ENCODE measurements at places on chromosomes 12 and 14.
A peak's percentile ranks its signal among the peaks of the same experiment; 100 is the strongest.

- DNase-seq: no peak
Measured at GRCh38 chr12:76422543-76423438, 74.6 kb upstream of the BBS10 start.

- no peak for DNase-seq
Measured at GRCh38 chr12:110561471-110562201, 21.5 kb downstream of the PPTC7 start.

DNA sequence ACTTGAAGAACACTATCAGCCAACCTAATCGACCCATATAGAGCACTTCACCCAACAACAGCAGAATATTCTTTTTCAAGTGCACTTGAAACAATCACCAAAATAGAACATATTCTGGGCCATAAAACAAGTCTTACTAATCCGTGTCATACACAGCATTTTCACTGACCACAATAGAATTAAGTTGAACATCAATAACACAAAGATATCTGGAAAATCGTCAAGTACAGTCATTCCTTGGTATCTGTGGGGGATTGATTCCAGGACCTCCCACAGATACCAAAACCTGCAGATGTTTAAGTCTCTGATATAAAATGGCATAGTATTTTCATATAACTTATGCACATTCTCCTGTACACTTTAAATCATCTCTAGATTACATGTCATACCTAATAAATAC lies 295.7 kb downstream of the BCL11B start:
- DNase-seq: no peak

DNA sequence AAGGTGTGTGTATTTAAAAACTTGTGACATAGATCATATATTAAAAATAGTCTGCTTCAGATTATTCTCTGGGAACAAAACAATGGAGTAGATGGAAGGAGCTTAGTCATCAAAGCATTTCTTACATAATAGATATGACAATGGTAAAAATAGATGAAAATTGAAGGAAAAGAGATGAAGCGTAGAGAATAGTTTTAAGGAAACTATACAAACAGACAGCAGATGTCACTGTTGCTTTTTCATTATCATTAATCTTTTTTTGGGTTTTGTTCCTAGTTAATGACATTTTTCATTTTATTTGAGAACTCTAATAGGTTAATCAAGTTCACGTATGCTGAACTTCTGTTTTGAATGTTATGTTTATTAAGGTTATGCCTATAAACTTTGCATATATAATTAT lies 149.2 kb upstream of the FBXO33 start:
- DNase-seq: no peak

- DNase-seq: peak; percentile 50
Measured at GRCh38 chr12:120468325-120468820, 1.2 kb downstream of the SRSF9 start.

DNA sequence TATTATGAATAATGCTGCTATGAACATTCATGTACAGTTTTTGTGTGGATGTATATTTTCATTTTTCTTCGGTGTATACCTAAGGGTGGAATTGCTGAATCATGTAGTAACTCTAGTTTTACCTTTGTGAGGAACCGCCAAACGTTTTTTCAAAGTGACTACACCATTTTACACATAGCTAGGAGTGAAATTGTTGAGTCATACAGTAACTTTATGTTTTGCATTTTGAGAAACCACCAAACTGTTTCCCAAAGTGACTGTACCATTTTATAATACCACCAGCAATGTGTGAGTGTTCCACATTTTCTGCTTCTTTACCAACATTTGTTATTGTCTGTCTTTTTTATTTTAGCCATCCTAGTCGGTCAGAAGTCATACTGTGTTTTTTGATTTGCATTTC lies 3.1 kb upstream of the TPH2 start:
- DNase-seq: no peak

DNA sequence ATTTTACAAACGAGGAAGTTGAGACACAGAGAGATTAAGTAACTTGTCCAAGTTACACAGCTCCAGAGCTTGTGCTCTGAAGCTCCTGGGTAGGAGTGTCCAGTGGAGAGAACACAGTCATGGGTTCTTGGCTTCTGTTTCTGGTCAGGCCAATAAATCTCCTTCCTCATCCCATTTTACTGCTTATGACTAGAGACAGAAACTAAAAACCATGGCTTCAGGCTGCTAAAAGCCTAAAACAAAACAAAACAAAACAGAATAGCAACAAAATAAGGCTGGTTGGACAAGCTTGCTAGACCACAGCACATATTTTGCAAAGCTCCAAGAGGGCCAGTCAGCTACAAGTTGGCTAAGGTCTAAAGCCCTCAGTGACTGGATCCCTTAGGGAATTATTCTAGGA lies 49.8 kb downstream of the PTGER2 start:
- DNase-seq: no peak

DNA sequence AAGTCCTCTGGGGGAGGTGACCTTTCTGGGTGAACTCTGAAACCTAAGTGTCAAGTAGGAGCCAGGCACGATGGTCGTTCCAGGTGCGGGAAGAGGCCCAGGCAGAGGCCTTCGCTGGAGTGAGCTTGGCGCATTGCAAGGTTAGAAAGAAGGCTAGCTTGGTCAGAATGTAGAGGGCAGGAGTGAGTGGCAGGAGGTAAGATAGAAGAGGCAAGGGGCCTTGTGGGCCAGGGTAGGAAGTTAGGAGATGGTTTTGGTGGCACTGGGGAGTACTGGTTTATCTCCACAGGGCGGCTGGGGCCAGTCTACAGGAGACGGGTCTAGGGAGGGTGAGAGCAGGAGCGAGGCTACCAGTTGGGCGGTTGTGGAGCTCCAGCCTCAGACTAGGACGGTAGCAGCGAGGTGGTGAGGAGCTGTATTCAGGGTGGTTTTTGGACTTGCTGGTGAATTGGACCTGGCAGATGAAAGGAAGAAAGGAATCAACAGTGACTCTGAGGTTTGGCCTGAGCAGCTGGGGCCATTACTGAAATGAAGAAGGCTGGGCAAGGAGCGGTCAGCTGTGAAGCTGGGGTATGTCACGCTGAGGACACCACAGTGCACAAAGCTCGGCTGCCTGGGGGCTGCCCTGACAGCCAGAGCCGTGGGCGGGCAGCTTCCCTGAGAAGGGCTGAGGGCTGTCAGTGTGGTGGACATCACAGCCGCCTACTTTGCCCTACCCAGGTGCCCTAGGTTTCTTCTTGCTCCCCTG lies 9.0 kb downstream of the MLXIP start:
- DNase-seq: peak; percentile 76

GRCh38 chr14:103606963-103607668 lies 21.9 kb upstream of the KLC1 start:
- DNase-seq: peak; percentile 97

DNA sequence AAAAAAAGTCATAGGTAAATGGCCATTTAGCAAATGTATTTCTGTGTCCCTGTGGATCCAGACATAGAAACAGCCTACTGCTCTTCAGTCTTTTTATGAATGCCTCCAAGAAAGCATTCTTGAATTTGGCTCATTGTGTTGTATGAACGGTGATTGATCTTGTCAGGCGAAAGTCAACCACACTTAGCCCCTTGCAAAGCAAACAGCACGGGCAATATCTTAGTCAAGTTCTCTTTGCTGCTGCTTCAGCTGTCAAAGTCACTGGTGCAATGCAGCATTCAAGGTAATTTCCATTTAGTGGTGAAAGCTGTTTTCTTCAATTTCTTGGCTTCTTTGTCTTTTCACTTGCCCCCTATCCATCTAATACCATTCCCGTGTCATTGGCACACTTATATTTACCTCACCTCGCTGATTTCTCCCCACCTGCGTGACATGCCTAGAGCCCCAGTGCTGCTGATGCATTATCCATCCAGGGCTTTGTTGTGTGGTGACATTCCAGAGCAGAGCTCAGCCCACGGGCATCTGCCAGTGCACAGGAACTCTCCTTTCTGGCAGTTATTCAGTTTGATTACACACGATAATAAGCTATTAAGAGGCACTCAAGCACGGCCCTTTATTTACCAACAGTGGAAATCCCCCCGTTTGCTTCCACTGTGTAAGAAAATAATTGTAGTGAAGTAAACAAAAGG lies 362.3 kb upstream of the NOVA1 start:
- DNase-seq: peak; percentile 42

- DNase-seq: no peak
Measured at GRCh38 chr12:105352940-105353635, 22.6 kb downstream of the C12orf75 start.

GRCh38 chr14:31902002-31902401 lies 175.1 kb upstream of the ARHGAP5 start:
- DNase-seq: no peak

- DNase-seq: no peak
Measured at GRCh38 chr14:77041881-77042545, 13.5 kb upstream of the IRF2BPL start.

GRCh38 chr14:67513631-67514108 lies 19.4 kb upstream of the PLEKHH1 start:
- DNase-seq: no peak

GRCh38 chr12:110785240-110785639 lies 42.5 kb upstream of the PPP1CC start:
- no peak for DNase-seq

DNA sequence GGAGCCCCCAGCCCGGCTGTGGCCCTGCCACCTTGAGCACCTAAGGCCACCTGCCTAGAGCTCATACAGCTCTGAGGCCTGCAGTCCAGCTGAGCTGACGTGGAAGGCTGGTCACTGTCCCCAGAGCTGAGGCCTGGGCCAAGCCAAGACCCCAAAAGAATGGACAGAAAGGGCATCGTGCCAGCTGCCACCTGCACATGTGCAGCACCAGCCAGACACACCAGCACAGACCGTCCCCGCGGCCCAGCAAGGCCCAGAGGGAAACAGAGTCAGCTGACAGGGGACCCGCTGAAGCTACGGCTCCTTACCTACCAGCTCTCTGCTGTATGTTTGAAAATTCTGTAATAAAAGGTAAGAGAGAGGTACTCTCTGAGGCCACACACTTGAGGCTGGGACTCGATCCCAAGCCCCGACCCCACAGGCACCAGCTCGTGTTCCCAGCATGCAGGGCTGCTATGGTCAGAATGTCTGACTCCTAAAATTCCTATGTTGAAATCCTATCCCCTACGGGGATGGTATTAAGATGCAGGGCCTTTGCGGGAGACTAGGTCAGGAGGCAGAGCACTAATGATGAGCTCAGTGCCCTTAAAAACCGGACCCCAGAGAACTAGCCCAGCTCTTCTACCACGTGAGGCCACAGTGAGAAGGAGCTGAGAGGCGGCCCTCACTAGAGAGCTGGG lies 25.4 kb downstream of the BRF1 start:
- no peak for DNase-seq

GRCh38 chr14:82778008-82778590 lies 1244.4 kb upstream of the SEL1L start:
- DNase-seq: no peak

DNA sequence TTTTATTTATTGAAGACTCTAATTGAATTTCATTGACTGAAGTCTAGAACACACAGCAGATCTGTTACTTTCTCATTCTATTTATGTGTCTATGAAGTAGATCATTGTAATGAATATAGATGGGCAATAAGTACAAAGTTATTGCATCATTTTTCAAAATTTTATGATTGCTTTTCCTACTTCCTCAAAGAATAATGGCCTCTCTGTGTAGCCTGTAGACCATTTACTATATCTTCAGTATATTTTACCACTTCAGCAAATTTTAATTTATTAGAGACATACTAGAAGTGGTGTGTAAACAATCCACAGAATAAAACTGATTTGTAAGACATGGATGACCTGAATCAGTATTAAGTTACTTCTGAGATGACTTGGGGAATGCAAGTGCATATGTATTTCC lies 291.7 kb upstream of the FAR2 start:
- DNase-seq: no peak

- no peak for DNase-seq
Measured at GRCh38 chr12:50102646-50103309, 1.0 kb upstream of the GPD1 start.

DNA sequence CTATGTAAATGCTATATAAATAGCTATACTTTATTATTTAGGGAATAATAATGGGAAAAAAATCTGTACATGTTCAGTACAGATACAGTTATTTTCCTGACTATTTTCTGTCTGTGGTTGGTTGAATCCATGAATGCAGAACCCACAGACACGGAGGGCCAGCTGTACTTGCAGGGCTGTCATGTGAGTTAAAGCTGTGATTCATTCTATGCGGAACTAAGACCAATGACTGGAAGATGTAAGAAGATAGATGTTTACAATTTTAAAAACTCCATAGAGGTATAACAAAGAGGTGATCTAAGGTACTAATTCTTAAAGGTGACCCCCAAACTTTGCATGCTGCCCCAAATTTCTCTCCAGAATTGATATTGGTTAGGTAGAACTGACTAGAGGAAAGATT lies 14.6 kb downstream of the PCNX4 start:
- DNase-seq: no peak

DNA sequence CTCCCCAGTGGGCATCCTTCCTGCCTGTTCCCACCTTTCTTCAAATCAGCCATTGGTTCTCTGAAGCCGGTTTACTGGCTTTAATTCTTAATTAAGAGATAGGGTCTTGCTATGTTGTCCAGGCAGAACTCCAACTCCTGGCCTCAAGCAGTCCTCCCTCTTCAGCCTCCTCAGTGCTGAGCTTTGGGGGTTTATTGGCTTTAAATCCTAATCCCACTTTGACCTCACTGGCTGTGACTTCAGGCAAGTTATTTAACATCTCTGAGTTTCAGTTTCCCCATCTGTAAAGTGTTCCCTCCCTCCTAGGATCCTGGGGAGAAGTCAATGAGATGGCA lies 2.1 kb upstream of the TRMT61A start:
- DNase-seq: no peak

- DNase-seq: no peak
Measured at GRCh38 chr12:93380480-93381121, 2.9 kb downstream of the NUDT4 start.

DNA sequence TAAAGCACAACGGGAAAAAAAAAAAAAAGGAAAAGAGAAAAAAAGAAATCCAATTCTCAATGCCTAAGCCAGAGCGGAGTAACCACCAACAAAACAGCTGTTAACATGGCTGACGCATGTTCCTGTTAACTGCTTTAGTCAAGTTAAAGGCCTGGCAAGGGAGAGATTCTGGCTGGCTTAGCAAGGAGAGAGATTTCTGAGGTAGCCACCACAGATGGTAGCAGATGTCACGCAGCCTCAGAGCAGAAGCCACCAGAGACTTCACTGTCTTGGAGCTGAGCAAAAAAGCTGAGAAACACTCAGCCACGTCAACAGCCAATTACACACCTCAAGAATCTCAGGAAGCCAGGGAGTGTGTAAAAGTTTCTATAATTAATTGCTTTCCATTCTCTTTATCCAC lies 87.1 kb downstream of the TMCC3 start:
- no peak for DNase-seq

DNA sequence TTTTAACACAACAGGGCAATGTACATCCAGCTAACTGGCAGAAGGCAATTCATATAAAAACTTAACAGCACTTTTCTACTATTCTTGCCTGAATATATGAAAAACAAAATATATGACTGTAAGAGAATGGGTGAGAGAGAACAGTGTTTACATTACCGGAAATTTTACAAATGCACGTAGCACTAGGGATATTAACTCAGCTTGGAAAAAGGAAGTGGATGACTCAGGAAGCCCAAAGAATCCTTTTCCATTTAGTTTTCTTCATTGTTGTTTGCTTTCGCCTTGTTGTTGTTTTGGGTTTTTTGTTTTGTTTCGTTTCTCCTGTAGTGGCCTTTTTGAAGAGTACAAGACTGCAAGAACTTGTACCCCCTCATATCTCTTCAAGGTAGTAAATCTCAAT lies 295.5 kb downstream of the EGLN3 start:
- DNase-seq: no peak

GRCh38 chr12:124148481-124149273 lies 146.2 kb upstream of the RFLNA start:
- peak; percentile 20 for DNase-seq

GRCh38 chr12:11986165-11986564 lies 84.6 kb upstream of the BCL2L14 start:
- DNase-seq: no peak
